ENCODE measurements at places on chromosomes 12 and 14.

DNA sequence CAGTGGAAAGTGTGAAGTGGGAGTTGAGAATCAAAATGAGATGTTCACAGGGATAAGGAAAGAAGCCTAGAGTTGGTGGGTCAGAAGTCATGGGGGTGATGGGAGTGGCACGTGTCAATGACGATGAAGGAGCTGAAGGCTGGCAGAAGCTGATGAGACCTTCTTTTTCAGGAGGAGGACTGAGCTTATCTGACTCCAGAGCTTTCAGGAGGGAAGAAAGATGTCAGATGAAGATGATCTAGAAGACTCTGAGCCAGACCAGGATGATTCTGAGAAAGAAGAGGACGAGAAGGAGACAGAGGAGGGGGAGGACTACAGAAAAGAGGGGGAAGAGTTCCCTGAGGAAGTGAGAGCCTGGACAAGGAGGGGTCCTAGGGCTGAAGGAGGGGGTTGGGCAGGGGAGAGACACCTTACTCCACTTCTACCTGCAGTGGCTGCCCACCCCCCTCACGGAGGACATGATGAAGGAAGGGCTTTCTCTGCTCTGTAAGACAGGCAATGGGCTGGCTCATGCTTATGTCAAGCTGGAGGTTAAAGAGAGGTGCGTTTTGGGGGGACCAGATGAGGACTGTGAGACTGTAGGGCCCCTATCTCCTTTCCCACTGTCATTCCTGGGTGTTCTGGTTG lies 905 bp downstream of the LRRC23 start:
- DNase-seq, result no peak

GRCh38 chr14:38838979-38839323 lies 264.1 kb downstream of the SEC23A start:
- DNase-seq, result no peak

- DNase-seq, result peak; percentile 88
Observed at GRCh38 chr12:1661553-1662335, 29.1 kb upstream of the ADIPOR2 start.

- DNase-seq, result no peak
Observed at GRCh38 chr14:77872983-77873382, 73.1 kb downstream of the ADCK1 start.

DNA sequence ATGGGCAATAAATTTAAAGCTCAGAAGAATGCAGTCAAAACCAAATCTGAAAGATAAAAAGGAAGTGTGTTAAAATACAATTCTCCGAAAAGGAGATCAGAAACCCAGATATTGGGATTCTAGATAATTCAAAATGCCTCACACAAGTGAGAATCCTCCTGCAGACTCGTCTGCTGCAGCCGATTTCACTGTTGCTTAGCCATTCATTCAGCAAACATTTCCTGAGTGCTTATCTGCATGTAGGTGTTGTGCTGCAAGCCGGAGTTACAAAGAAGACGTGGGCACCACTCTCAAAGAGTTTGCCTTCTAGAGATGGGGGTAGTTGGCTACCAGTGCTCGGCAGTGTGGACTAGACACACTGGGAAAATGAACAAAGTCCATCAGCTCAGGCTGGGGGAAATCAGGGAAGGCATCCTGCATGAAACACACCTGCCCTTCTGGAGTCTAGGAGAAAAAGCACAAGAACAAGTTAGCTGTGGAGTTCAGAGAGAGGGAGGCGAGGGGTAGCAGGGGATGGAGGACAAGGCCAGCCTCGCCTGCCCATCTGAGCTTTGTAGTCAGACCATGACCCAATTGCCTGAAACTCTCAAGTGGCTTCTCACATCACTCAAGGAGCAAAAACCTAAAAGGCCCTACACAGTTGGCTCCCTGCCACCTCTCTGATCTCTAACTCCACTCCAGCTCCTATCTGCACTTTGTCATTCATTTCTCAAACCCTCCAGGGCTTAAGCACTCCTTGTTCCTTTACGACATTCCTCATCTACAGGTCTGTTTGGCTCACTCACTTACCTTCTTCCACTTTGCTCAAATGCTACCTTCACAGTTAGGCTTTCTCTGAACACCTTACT lies 310.0 kb upstream of the DDHD1 start:
- no peak for DNase-seq

- no peak for DNase-seq
Observed at GRCh38 chr14:68016255-68016914, 196.8 kb downstream of the RAD51B start.

DNA sequence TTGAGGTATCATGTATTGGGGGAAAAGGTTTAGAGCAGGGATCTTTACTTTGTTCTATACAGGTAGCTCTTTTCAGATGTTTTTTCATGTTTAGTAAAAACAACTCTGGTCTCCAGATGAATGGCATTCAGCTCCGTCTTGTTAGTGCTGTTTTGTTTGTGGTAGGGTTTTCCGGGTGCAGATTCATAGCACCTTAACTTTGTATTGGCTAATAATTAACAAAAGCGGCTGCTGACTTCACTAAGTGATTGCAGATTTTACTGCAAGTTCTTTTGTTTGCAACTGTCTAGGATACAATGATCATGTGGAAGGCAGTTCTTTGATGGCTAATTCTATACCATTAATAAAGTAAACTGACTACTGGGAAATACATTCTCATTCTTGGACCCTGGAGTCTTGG lies 32.2 kb upstream of the BHLHE41 start:
- DNase-seq, result no peak

DNA sequence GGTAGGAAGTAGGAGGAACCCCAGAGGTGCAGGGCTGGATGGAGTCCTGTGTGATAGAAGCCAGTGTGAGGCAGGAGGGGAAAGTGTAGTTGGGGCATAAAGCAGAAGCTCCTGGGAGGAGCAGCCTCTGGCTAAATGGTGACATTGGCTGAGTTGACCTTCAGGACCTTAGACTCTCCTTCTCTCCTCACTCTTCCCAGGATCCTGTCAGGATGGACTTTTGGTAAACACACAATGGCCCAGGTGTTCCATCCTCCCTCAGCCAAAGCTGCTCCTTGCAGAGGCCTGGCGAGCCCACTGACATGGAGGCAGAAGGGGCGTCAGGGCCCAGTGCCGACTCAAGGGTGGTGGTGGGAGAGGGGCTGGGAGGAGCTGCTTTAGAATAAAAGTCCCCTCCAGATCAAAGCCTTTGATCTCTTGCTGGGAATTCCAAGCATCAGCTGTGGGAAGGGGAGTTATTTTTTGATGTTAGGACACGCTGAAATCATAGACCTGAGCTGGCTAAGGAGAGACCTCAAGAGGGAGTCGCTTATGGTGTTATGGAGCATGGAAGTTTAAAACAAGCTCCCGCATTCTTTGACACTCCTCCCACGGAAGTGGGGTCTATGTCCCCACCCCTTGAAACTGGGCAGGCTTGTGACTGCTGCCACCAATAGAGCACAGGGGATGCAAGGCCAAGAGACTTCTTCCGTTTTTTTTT lies 44.1 kb downstream of the SMIM41 start:
- DNase-seq, result no peak

- DNase-seq, result no peak
Observed at GRCh38 chr14:87975636-87976035, 17.3 kb downstream of the GALC start.

DNA sequence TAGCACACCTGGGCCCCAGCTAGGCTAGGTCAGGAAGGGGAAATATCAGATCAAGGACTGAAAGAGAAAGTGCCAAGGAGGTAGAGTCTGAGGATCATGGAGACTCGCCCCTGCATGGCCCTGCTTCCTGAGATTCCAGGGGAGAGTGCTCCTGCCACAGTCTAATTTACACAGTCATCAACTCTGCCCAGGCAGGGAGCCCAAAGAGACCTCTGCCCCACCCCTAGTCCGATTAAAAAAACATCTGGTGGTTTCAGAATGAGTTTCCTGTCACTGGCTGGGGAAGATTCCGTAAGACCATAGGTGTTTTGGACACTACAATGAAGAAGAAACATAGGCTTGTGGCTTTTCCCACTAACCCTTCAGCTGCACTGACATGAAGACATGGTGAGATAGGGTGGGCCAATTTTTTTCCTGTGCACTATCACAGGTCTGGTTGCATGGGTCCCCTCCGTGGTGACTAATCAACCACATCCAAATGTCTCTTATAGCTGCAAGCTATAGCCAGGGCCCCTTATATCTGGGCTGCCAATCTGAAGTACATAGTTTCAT lies 31.5 kb upstream of the GZMB start:
- no peak for DNase-seq

DNA sequence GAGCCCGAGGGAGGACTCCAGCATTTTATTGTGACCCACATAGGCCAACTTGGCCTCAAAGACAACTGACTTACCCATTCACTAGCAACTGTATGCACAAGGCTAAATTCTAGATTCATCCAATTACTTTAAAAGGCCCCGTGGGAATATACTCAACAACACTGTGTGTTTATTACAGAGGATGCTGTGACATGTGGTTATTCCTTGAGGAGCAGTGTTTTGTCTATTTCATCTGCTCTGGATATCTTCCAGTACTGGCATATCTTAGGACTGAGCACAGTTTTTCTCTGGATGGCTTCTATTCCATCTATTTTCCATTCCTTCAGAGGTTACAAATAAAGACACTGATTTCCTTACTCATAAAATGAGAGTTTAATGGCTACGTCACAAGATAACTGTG lies 87.2 kb upstream of the KRAS start:
- no peak for DNase-seq

- DNase-seq, result no peak
Observed at GRCh38 chr12:10170216-10170615, 1.7 kb downstream of the OLR1 start.

- DNase-seq, result peak; percentile 82
Observed at GRCh38 chr14:99479906-99480869, at the start of gene SETD3. SETD3 (minus strand) TSS chr14:99480859; CDS start chr14:99465805, 15,054 bp downstream.

- no peak for DNase-seq
Observed at GRCh38 chr14:22180045-22180444, 409.0 kb downstream of the DAD1 start.

GRCh38 chr12:69608114-69608513 lies 2.6 kb downstream of the LRRC10 start:
- DNase-seq, result no peak

- no peak for DNase-seq
Observed at GRCh38 chr14:78701246-78701645, 531.1 kb downstream of the NRXN3 start.

DNA sequence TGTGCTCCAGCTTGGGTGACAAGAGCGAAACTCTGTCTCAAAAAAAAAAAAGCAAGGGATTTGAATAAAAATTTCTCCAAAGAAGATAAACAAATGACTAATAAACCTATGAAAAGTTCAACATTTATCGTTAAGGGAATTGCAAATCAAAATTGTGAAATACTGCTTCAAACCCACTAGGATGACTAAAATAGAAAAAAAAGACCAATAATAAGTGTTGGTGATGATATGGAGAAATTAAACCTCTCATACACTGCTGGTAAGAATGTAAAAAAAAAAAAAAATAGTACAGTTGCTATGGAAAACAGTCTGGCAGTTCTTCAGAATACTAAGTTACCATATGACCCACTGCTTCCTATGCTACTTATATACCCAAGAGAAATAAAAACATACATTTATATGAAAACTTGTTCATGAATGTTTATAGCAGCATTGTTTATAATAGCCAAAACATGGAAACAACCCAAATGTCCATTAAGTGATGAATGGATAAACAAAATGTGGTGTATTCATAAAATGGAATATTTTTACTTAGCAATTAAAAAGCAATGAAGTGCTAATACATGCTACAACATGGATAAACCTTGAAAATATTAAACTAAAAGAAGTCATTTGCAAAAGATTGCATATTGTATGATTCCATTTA lies 39.4 kb upstream of the TMPRSS12 start:
- no peak for DNase-seq

All from ascending aorta (tissue), 2 donors.